Esophagus mucosa (tissue), 1 donor: ENCODE measurements at places on chromosomes 3 and 15. TPM values are rescaled to one million over a fixed set of nuclear protein-coding genes. Genes with fewer than 3 reads are reported as not detected.

- ATAC-seq = no peak
Observed at GRCh38 chr3:121707531-121708273, 41.8 kb downstream of the GOLGB1 start.

DNA sequence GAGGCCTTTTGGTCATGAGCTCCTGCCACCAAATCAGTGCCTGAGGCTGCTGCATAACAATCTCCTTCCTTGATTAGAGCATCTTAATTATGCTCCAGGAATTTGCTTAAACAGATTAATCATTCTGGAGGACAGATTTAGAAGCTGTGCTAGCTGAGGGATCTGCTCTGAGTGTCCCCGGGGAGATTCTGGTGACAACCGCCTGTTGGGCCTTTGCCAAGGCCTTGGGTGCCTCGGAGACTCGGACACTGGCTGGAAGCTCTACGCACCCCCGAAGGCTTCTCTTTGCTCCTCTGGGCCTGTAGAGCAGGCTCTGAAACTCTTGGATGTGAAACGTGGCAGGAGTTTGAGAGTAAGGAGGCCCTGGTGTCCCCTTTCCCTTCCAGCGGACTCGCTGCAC is 264.1 kb downstream of the CD47 start:
- no peak for ATAC-seq

GRCh38 chr15:43928152-43928551 is 101.3 kb downstream of the WDR76 start:
- ATAC-seq = no peak

- ATAC-seq = no peak
Observed at GRCh38 chr3:107216229-107216628, 161.0 kb upstream of the CCDC54 start.

DNA sequence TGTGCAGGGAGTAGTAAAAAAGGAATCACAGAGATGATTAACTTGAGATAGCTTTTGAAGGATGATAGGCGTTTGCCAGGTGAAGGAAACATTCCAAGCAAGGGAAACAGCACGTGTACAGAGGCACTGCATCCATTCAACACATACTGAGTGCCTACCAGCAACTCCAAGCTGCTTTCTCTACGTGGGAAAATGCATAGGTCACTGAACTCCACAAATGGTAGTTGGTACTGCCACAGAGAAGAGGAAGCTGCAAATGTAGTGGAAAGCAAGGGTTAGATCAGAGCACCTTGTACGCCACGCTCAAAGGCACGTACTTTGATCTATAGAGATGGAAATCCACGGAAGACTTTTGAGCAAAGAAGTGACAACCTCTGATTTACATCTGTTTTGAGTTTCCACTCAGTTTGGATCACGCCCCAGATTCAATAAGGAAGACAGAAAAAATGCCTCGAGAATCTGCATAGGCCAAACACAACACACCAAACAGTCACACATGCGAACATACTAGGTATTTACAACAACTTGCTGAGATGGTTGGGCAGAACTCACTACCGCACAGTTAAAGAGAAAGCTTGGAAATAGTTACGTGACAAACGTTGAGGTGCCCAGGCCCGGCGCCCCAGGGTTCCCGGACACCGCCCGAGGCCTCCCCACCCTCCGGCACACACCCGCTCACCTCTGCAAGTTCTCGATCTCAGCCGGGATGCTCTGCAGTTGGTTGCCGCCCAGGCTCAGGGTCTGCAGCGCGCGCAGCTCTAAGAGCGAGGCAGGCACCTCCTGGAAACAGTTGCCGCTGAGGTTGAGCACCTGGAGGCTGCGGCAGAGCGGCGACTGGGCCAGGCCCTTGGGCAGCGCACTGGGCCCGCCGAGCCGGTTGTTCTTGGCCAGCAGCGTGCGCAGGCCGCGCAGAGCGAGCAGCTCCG is 826 bp downstream of the LRRC58 start:
- peak; percentile 73 for ATAC-seq

- ATAC-seq = no peak
Observed at GRCh38 chr3:122052968-122053367, 2.2 kb upstream of the CD86 start.

DNA sequence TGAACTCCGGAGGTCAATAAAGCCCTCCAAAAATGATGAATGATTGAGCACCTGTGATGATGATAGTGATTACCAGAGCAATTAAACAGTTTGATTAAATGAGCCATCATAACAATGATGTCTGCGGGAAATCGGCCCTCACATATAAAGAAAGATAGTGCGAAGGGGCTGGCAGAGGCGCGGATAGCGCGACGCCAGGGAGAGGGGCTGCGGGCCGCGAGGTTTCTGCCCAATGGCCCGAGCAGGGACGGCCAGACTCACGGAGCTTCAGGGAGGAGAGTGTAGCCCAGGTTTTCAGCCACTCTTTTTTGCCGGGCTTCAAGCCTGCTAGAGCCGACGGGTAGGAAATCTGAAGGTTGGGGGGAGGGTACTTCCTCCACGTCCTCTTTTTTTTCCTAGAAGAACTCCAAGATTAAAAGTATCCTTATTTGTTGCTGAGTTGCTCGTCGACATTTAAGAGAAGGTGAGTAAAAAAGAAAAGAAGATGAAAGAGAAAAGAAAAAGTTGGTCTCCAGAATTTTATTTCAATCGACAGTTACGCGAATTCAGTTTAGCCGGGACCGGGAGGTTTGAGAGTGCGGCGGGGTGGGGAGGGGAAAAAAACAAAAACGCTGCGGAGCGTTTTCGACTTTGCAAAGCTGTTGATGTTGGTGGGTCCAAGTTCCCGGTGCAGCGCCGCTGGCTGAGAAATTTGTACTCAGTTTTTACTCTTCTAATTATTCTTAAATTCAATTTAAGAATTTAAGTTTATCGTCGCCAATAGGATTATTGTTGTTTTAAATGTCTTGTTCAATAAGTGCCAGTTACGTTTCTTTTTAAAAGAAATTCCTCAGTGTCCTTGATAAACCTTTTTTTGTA is 2.2 kb upstream of the MEIS2 start:
- no peak for ATAC-seq

DNA sequence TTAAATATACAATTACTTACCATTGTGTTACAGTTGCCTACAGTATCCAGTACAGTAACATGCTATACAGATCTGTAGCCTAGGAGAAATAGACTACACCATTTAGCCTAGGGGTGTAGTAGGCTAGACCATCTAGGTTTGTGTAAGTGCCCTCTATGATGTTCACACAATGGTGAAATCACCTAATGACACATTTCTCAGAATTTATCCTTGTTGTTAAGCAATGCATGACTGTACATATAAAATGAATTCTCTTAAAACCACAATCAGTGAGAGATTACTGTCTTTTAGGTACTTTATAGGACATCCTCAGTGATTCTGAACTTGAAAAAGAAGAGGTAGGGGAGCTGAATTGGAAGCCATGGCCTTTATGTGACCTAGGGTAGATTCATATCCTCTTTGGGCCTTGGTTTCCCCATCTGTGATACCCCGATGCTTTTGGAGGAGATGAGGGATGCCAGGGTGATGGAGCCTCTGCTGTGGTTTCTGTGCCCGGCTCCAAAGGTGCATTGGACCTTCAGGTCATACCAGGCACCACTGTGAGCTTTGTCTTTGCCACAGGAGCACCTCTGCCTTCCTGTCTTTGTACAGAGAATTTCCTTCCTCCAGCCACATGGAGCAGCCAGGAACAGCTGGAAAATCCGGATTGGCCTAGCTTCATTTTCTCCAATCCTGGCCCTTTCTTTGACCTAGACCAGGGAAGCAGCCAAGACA is 51.9 kb upstream of the FLNB start:
- peak; percentile 18 for ATAC-seq

DNA sequence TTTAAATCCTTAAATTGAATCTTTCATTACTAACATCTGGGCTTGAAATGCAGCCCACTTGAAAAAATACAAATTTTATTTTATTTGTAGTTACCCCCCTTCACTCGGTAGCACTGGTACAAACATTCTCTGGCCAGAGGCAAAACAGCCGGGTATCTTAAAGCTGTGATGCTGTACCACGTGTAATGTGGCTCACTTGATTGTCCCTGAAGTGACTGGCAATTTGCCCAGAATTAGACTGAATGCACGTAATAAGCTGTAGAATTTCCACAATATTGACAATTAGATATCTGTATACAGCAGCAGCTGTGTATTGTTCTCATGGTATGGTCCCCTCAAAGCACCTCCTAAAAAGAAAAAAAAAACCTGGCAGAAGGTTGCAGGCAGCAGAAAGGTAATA is 192.8 kb upstream of the TBC1D5 start:
- ATAC-seq = no peak

DNA sequence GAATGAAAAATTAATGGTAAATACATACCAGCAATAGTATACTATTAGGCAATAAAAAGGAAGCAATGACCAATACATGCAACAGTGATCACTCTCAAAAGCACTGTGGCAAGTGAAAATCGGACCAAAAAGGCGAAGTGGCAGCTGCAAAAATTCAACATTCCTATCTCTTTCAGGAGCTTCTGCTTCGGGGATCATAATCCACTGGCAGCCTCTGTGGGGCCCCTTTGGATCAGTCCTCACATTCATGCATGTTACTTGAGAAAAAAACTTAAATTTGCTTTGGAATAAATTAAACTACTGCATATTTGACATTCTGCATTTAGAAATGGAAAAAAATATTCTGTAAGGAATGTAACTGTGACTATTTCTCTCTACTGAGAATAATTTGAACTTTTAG is 425.6 kb downstream of the NR2F2 start:
- no peak for ATAC-seq

DNA sequence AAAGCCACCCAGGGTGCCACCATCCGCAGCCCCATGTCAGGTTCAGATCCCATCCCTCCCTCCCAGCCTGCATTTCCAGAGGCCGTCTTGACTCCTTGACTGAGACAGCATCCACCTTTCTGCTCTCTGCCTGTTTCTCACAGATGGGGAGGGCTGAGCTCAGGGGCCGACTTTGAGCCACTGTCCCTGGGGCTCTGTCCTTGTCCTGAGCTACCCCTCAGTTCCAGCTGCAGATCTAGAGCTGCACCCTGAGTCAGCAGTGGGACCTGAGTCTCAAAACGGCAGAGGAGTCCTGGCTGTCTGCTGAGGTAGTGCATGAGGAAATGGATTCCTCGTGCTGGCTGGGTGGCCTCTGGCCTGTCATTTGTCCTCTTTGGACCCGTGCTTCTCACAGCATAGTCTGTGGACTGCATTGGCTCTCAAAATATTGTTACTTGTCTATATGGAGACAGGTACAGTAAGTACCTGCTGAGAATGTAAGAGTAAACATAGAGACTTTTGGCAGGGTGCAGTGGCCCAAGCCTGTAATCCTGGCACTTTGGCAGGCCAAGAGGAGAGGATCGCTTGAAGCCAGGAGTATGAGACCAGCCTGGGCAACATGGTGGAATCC is 22.3 kb downstream of the RPLP1 start:
- peak; percentile 6 for ATAC-seq

GRCh38 chr3:148643389-148643840 is 54.3 kb upstream of the AGTR1 start:
- no peak for ATAC-seq

GRCh38 chr3:169264711-169265110 is 398.8 kb downstream of the MECOM start:
- peak; percentile 45 for ATAC-seq

- no peak for ATAC-seq
Observed at GRCh38 chr3:153856932-153857331, 264.3 kb upstream of the ARHGEF26 start.

- ATAC-seq = no peak
Observed at GRCh38 chr3:54421943-54422342, 299.6 kb downstream of the CACNA2D3 start.

DNA sequence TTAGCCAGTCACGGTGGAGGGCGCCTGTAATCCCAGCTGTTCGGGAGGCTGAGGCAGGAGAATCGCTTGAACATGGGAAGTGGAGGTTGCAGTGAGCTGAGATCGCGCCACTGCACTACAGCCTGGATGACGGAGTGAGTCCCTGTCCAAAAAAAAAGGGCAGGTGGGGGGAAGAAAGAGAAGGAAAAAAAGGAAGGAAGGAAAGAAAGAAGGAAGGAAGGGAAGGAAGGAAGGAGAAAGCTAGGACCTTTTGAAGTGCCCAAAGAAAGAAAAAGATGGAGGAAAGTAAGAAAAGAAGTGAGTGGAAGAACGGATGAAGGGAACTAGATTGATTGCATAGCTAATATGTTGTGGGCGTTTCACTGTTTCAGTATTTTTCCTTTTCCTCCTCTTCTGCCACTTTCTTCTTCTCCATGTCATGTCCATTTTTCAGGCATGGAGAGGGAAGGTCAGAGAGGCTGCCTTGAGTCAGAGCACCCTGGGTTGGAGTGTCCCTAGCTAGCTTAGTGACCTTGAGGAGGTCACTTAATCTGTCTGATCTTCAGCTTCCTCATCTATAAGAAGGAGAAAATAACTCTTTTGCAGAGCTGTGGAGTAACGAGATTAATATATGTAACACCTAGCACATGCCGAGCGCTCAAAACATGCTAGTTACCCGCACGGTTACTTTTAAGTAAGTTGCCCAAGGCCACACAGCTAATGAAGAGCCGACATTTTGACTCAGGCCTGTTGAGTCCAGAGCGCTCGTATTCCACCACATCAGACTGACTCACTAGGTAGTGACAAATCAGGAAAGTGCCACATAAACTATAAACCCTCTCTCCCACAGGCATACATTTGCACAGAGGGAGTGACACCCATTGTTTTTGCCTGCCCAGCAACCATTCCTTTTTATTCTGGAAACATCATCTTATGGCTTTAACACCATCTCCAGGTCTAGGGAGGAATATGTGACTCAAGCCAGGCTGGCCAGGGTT is 42.2 kb downstream of the BHLHE40 start:
- peak; percentile 65 for ATAC-seq

The LRRC2 gene
- total RNA-seq = 0.28 TPM

The LRRIQ4 gene
- not detected for total RNA-seq

The DPPA4 gene
- not detected for total RNA-seq

The COPG1 gene
- total RNA-seq = 87.8 TPM

The IMP3 gene
- 68.1 TPM for total RNA-seq

The CYP1A1 gene
- not detected for total RNA-seq

The CFAP161 gene
- total RNA-seq = 0.36 TPM
